Fibroblast of skin of right quadriceps (primary cell): ENCODE measurements at places on chromosomes 2 and 18.

DNA sequence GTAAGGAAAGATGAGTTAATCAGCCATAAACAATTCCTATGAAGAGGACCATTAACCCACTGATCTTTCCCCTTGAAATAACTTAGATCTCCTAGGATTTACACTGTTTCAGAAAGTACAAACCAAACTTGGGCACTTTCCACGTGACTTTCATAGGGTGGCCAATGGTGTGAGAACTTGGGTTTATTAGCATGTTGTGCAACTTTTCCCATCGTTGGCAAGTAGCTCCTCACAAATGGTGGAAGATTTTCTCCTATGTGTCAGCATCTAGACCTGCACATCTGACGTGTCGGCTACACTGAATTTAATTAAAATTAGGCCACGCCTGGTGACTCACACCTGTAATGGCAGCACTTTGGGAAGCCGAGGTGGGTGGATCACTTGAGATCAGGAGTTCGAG is 116.3 kb downstream of the GALNT1 start:
- no peak for DNase-seq

- no peak for DNase-seq
Measured at GRCh38 chr18:22453315-22453714, 35.6 kb upstream of the CTAGE1 start.

DNA sequence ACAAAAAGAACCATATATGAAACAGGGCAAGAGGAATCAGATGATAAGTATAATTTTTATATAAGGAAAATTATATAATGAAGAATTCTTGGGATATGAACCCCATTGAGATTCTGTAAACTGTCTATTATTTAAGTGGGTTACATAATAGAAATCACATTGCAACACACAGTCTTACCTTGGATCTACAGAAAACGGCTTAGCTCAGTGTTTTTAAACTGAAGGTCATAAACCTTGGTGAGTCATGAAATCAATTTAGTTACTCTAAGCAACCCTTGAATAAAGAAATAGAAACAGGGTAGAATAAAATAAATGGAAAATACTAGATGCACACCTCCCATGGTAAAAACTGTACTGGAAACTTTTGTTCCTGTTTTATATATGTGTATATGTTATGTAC is 50.7 kb downstream of the METTL8 start:
- DNase-seq: no peak

DNA sequence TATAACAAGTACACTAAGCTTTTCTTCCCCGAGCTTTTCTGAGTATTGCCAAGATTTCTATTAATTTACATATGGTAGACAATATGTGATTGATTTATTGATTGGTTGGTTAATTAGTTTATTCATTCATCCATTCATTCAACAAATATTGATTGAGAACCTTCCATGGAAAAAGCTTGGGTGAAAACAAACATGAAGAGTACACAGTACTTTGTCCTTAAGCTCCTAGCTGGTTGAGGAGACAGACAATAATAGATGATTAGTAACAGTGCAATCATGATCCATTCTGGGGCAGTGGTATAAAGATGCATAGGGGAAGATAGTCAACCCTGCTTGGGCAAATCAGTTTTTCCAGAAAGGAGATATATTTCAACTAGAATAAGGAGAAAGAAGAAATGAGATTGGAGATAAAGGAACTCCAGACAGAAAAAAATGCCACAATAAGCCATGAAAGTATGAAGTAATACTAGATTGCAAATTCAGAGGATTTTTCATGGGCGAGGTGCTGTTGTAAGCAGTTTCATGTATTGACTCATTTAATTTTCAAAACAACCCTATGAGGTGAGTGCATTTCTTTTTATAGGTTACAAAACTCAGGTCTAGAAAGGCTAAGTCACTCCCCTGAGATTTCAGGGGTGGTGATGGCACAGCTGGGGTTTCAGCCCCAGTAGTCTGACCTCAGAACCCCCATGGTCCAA is 129.5 kb downstream of the RND3 start:
- DNase-seq: no peak

- no peak for DNase-seq
Measured at GRCh38 chr2:240962300-240963064, 35.9 kb upstream of the SNED1 start.

DNA sequence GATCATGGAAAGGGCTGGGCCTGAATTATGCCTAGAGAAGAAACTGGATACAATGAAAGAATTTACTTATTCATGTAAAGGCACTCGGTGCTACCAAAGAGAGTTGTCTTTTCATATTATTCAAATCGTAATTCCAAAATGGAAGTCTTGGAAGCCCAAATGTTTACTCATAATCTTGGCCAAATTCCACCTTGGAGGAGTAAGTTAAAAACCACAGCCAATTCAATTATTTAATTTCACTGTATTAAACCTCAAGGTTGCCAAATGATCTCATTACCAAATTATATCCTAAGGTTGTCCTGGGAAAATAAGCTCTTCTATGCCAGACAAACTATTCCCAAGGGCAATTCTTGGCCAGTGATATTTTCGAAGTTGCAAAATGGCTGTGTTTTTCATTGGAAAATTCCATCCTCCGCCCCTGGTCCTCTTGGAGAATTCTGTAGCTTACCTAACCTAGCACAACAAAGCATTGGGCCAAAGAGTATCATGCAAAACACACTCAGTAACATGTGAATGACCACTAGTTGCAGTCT is 11.1 kb upstream of the VPS4B start:
- peak; percentile 58 for DNase-seq

DNA sequence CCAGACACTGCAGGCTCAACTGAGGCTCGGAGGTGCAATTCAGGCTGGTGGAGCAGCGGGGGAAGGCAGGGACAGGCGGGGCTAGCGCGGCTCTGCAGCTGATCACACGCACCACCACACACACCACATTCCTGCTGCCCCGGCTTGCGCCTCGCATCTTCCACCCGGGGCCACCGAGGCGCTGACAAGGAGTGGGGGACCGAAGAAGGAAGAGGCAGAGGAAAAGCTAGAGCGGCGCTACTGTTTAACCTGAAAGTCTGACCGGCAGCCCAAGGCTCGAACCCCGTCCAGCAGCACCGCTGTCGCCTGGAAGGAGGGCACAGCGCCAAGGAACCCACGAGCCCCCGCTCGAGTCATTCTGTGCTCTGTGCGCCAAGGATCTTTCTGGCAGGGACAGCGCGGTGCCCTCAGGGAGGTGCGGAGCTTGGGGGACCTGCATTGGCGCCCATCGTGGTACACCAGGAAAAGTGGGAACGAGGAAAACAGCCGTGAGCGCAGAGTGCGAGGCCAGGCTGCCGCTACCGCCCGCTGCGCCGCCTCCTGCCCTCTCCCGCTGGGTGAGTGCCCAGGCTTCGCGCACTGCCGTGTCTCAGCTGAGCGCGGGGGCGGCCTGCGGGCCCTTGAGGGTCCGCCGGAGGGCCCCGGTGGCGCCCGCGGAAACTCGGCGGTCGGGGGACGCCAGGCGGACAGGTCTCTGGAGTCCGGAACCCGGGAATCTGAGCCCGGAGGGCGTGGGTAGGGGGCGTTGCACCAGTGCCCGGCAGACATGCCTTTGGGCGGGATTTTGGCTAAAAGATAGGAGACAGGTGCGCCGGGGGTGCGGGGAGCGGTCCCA is 860 bp upstream of the KCNJ3 start:
- peak; percentile 6 for DNase-seq

- no peak for DNase-seq
Measured at GRCh38 chr18:8252371-8252770, 356.9 kb upstream of the RAB12 start.

- DNase-seq: no peak
Measured at GRCh38 chr2:101574622-101575021, 99.7 kb upstream of the RFX8 start.

DNA sequence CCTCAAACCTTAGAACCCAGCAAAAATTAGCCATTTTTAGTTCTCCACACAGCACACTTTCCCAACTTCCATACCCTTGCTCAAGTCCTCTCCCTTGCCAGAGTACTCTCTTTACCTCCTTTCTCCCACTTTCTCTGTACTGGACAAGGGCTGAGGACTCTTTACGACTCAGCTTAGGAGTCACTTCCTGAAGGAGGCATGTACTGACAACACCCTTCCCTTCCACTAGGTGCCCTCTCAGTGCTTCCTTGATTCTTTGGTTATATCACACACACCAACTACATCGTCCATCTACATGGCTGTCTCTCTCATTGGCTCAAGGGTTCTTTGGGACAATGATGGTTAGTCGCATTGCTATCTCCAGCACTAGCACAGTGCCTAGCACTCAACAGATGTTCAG is 5.2 kb upstream of the C18orf63 start:
- peak; percentile 50 for DNase-seq

GRCh38 chr2:61016392-61017002 is 1.0 kb upstream of the PEX13 start:
- no peak for DNase-seq

DNA sequence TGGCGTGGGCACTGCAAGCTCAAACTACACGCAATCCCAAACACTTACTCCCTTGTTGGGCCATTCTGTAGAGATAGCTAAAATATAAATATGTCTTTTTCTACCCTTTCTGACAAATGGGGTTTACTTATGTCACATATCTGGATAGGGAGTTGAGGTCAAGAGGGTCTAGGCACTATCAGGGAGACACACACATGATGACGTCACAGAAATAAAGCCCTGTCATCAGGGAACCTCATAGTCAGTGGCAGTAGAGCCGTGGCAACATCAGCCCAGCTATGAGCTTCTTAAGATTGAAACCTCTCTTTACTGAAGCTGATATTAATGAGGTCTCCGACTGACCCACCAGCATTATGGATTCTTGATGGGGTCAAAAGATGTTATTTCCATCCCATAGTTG is 234.6 kb upstream of the CDH7 start:
- DNase-seq: no peak

- DNase-seq: no peak
Measured at GRCh38 chr2:62065243-62065642, 130.7 kb upstream of the B3GNT2 start.

- DNase-seq: peak; percentile 62
Measured at GRCh38 chr2:135256531-135257260, 204.6 kb downstream of the RAB3GAP1 start.

- peak; percentile 65 for DNase-seq
Measured at GRCh38 chr2:46921676-46922448, 6.3 kb upstream of the MCFD2 start.

DNA sequence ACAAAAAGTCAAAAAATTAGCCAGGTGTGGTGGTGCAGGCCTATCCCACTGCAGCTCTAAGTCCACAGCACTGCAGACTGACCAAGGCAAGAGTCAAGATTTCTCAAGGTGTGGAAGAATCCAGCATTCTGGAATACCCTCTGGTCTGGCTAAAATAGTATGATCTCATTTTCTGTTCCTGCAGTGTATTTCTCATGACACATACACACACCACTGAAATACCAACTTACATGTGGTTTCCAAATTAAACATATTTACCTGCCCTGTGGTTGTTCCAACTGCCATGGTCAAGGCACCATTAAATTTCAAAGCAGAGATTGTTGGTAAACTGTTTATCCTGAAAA is 30.9 kb downstream of the NOL10 start:
- no peak for DNase-seq

DNA sequence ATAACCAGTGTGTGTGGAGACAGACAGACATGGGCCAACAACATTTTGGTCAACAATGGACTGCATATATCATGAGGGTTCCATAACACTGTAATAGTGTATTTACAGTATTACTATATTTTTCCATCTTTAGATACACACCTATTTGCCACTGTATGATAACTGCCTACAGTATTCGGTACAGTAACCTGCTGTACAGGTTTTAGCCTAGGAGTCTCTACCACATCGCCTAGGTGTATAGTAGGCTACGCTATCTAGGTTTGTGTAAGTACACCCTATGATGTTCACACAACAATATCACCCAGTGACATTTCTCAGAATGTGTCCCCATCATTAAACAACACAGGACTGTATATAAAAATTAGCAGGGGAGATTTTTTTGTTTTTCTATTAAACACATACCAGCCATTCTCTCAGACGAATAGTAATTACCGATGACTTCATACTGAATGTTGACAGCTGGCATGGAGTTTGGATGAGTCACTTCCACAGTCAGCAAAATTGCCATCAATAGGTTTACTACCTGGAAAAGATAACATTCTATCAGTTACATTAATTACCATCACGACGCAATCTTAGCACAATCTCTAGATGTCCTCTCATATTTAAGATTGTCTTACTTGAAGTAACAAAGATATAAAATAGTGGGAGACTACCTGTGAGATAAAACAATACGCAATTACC is 10.8 kb downstream of the LAPTM4A start:
- DNase-seq: peak; percentile 24

DNA sequence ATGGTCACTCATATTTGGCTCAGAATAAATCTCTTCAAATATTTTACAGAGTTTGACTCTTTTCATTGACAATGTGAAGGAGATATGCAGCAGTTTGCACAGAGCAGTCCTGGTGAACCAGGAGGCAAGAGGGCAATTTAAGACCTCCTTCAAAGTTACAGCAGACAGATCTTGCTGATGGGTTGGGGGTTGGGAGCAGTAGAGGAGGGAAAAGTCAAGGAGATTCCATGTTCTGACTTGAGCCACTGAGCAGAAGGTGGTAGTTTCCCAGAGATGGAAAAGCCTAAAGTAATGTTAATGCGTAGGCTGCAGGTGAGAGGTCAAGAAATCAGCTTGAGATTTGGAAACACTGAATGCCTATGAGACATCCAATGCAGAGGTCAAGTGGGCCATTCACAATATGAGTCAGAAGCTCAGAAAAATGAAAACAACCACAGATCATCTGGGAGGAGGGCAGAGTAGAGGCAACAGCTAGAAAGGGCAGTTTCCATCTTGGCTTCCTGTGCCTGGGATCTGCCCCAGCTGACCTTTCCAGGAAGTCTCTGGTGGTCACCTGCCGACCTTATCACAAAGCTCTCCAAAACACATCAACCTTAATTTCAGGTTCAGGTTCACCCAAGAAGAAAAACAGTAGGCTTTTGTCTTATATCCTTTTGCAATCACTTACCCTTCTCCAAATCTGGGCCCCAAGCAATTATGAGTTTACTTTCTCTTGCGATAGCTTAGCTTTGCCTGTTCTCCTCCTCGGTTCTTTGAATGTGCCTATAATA is 197.5 kb upstream of the ARL4C start:
- peak; percentile 35 for DNase-seq
